ENCODE measurements at places on chromosomes 3 and 15. TPM values are rescaled to one million over a fixed set of nuclear protein-coding genes. Genes with fewer than 3 reads are reported as not detected.

The TIGIT gene
- 7.0 TPM for total RNA-seq

The USP13 gene
- 9.6 TPM for total RNA-seq

GRCh38 chr15:66785637-66786036 lies 83.6 kb downstream of the SMAD6 start:
- no peaks in the 10 kb centered on the region for H3K4me1 ChIP-seq
- H3K27me3 ChIP-seq, result peaks cover 4% of the 10 kb centered on the region
- H3K27ac ChIP-seq, result no peak overlapping the region
- H3K36me3 ChIP-seq, result no peaks in the 10 kb centered on the region

DNA sequence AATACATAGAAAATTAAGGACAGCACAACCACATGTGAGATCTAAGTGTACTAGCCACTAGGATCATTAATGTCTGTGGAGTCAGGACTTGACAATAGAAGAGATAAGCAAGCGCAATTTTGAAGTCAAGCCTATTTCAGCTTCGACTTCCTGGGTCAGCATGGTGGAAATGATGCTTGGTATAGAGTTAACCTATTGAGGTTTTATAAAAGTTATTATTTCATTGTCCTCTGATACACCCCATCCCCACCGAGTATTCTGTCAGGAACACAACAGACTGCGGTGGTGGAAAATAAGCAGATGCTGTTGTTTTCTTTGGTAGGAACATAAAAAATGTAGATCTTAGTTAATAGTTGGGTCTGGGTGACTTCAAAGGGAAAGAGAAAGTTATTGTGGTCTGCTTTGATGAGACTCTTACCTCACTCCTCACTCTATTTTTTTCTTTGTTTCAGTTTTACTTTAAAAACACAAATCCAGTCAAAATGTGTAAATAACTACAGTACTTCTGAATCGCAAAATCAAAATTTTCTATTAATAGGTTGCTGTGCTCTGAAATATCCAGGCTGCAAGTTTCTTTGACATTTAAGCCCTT lies 82.1 kb downstream of the IL5RA start:
- peaks cover 11% of the 10 kb centered on the region for H3K27me3 ChIP-seq
- H3K4me1 ChIP-seq, result peaks cover 17% of the 10 kb centered on the region
- H3K36me3 ChIP-seq, result no peaks in the 10 kb centered on the region
- H3K4me3 ChIP-seq, result no peak overlapping the region
- H3K27ac ChIP-seq, result peak overlapping the region; percentile 65

GRCh38 chr3:151015181-151015580 lies 42.7 kb upstream of the CLRN1 start:
- no peaks in the 10 kb centered on the region for H3K4me1 ChIP-seq
- H3K36me3 ChIP-seq, result no peaks in the 10 kb centered on the region
- H3K27ac ChIP-seq, result no peak overlapping the region

GRCh38 chr15:86591994-86592735 lies 512.5 kb downstream of the AGBL1 start:
- no peak overlapping the region for H3K4me3 ChIP-seq
- H3K4me1 ChIP-seq, result no peaks in the 10 kb centered on the region
- no peak for DNase-seq
- H3K36me3 ChIP-seq, result no peaks in the 10 kb centered on the region
- H3K27ac ChIP-seq, result no peak overlapping the region

DNA sequence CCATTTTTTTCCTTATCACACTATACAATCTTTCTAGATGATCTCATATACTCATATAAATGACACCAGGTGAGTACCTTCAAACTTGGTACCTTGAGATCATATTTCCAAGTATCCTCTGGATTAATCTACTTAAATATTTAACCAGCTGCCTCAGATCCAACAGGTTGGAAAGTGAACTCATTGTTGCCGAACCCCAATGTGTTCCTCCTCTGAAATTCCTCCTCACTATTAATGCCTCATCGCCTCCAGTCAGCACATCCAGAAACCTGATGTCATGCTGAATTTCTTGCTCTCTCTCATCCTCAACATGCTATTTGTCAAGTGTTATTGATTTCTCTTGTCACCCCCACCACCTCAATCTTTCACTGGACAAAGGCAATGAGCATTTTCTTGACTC lies 221.8 kb downstream of the FMN1 start:
- H3K36me3 ChIP-seq, result no peaks in the 10 kb centered on the region
- peaks cover 19% of the 10 kb centered on the region for H3K27me3 ChIP-seq
- no peak overlapping the region for H3K4me3 ChIP-seq
- H3K4me1 ChIP-seq, result no peaks in the 10 kb centered on the region

Measured in activated CD4-positive, alpha-beta T cell treated with anti-CD3 and anti-CD28 coated beads, Interleukin-2, amount 10 ng/mL, durations not matched to agents 7 days and 5 days (primary cell).